ENCODE measurements at places on chromosomes 6 and 20.

GRCh38 chr6:127178746-127179145 is 60.3 kb downstream of the RSPO3 start:
- DNase-seq: no peak

DNA sequence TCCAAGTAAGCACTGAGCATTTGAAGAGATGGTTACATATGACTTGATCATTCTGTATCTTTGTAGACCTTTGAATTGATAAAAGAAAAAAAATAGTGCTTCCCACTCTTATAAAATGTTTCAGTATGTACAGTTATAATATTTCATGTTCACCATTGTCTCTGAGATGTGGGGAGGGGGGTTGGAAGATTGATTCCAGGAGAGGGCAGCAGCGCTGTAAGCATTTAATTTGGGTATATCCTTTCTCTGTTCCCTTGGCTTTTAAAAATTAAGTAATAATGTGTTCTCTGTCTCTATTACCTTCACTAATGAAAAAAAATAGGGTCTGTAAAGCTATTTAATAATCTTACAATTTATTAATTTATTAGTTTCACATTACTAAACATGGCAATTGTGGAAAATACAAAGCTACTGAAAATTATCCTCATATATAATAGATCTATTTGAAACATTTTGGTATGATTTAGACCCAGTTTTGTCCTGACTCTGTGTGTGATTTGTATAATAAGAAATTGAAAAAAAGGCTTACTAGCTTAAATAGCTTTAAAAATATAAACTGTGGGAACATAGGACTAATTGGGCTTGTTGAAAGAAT is 341.2 kb downstream of the CDKAL1 start:
- DNase-seq: no peak

GRCh38 chr6:45715508-45715803 is 300.2 kb downstream of the CLIC5 start:
- no peak for DNase-seq

GRCh38 chr20:3740615-3741301 is 8.3 kb downstream of the HSPA12B start:
- DNase-seq: no peak

Data from NCI-H1436 treated with DMSO at 0.1 percent for 48 hours (cell line).